Stimulated activated CD4-positive, alpha-beta T cell treated with anti-CD3 and anti-CD28 coated beads, Interleukin-1b, Interleukin-23, amount 100 ng/mL, for 48 hours (primary cell): ENCODE measurements at places on chromosomes 5 and 9.

GRCh38 chr9:6922680-6923079, 164.9 kb downstream of the KDM4C start:
- no peak for DNase-seq

DNA sequence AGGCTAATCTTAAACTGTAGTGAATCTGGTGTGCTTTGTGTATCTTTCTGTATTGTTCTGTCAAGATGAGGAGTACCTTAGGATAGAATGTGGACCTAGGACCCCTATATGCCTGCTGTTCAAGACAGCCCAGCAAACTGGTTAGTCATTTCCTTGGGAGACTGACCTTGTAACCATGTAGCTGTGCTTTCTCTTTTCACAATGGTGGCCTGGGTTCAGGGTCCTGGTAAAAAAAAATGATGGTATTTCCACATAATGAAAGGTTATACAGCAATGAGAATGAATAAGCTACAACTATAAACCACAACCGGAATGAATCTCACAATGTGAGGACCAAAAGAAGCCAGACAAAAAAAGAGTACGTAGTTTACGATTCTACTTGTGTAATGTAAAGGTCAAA, 36.4 kb upstream of the F2RL1 start:
- DNase-seq, result no peak

DNA sequence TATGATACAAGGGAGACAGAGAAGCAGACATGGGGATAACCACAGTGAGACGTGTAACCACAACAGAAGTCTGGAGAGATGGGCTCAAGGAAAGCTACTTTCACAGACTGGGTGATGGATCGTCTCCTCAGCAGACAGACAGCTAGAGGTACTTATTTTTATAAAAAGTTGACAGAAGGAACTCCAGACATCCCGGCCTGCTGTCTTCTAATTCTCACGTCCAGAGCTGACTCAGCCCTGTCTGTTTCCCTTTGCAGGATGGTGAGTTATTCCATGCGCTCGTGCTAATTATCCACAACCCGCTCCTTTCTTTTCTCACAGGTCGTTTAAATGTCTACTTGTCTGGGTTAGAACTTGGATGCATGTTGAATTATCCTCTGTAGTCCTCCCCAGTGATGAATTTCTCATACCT, 304.5 kb downstream of the CWC27 start:
- DNase-seq, result no peak

GRCh38 chr5:167953151-167953798, 338.2 kb upstream of the WWC1 start:
- no peak for DNase-seq

DNA sequence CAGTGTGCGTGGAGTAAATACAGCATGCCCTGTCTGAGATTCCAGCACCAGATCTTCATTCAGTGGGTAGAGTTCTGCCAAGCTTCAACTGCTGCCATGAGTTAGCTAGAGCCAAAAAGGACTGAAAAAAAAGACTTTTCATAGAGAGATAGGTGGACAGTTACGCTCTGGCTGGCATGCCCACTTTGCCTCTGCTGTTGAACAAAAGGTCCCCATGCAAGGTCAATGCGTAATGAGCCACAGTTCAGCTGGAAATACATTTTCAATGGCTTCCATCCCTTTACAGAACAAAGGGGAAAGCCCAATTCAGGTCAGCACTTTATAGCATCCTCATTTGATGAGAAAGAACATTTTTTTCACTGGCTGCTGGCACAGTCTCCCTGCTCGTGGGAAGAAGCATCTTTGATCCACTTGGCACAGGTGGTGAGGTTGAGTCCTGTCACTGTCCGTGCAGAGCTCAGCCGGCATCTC, 86.9 kb upstream of the ERCC6L2 start:
- DNase-seq, result no peak

- DNase-seq, result no peak
Observed at GRCh38 chr9:20466328-20467008, 155.8 kb downstream of the MLLT3 start.
